Activated T-helper 1 cell treated with anti-CD3 and anti-CD28 coated beads, Interleukin-12 subunit alpha, Interleukin-12 subunit beta, Interleukin-2, Interleukin-4 antibody, amounts not matched to agents 30 ng/mL and 10 ng/mL and 1 ng/mL, durations not matched to agents 14 hours and 24 hours and 36 hours (primary cell): ENCODE measurements at places on chromosomes 16 and 17. TPM values are rescaled to one million over a fixed set of nuclear protein-coding genes. Genes with fewer than 3 reads are reported as not detected.

DNA sequence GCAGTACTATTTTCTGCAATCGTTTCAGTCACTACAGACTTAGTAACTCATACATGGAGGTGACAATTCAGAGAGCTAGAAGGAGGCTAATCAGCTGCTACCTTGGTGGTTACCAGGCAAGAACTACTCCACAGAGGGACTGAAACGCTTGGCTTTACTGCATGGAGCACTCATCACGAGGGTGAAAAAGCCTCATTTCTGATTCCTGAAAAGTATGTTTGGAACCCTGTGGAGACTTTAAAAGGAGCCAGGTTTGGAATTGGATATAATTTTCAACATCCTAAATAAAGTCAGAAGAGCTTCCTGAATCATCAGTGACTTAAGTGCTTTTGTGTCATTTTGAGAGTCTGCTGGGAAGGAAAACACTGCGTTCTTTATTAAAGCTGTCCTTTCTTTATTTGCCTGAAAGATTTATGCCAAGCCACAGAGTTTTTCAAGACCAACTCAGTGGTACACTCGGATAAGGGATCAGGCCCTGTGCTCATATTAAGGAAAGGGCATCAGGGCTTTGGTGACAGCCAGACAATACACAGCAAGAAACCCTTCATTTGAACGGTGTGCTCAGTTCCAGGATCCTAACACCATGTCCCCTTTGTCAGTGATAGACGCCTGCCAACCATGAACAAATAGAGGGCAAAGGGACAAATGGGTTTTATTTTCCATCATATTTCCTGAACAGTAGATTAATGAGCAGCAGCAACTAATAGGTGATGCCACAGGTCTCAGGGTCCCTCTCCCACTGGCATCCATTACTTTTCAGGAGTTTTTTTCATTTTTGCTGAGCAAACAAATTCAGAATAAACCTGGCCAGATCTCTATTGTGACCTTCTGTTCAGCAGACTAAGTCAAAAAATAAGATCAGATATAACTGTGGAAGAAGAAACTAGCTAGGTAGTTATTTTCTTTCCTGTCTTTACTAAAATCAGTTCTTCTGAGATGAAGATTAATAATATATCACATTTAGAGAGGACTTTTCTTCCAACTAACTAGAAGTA is 80.5 kb upstream of the CLEC18B start:
- no peak overlapping the region for H3K27ac ChIP-seq
- peaks cover 16% of the 10 kb centered on the region for H3K36me3 ChIP-seq

DNA sequence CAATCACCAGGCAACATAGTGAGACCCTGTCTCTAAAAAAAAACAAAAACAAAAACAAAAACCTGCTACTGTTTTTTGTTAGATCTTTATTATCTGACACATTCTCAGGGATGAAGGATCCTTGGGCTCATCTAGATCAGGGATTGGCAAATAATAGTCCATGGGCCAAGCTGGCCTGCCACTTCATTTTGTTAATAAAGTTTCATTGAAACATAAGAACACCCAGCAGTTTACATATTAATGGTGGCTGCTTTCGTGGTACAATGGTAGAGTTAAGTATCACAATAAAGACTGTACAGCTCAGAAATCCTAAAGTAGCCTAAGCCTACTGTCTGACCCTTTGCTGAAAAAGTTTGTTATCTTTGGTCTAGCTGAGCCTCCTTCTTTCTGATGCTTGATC is 32.9 kb upstream of the CLEC18A start:
- no peak for DNase-seq
- no peaks in the 10 kb centered on the region for H3K27me3 ChIP-seq
- H3K4me3 ChIP-seq, result no peak overlapping the region
- peaks cover 9% of the 10 kb centered on the region for H3K36me3 ChIP-seq
- H3K4me1 ChIP-seq, result no peaks in the 10 kb centered on the region

- H3K36me3 ChIP-seq, result no peaks in the 10 kb centered on the region
- H3K4me1 ChIP-seq, result no peaks in the 10 kb centered on the region
- peaks cover 2% of the 10 kb centered on the region for H3K27me3 ChIP-seq
These were observed 155.0 kb downstream of the HS3ST2 start for GRCh38 chr16:22968931-22969330.

- H3K36me3 ChIP-seq, result peaks cover 5% of the 10 kb centered on the region
- DNase-seq, result no peak
- no peak overlapping the region for H3K27ac ChIP-seq
- no peaks in the 10 kb centered on the region for H3K27me3 ChIP-seq
These were observed 28.2 kb downstream of the ST3GAL2 start for GRCh38 chr16:70410734-70411133.

DNA sequence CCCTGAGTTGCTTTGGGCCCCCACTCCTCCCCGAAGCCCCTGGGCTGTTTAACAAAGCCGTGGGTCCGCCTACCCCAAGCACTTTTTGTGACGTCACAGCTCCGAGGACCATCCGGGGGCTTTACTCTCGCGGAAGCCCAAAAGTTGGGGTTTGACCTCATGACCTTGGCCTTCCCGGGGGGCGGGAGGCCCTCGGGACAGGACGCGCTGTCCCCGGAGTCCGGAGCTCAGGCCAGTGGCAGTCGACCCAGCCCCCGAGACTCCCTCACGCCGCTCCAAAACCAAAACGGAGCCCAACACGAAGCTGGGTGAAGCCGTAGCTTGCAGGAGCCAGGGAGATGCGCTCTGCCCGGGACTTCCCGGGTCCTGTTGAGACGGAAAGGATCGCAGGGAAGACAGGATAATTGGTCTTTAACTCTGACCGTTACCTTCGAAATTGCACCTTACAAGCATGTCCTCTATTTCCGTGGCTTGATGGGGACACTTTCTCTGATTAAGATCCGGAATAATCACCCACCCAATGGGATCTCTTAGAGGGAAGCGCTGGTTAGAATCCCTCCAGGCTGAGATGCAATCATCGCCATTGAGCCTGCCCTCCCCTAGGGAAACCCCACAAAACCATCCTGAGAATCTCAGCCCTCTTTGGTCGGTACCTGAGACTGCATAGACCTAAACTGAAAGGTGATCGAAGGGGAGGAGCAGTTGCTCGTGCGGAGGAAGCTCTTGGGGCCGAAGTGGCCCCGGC is 4.9 kb upstream of the SOX9 start:
- peaks cover 49% of the 10 kb centered on the region for H3K27me3 ChIP-seq
- H3K27ac ChIP-seq, result peak overlapping the region; percentile 40
- no peaks in the 10 kb centered on the region for H3K4me1 ChIP-seq

DNA sequence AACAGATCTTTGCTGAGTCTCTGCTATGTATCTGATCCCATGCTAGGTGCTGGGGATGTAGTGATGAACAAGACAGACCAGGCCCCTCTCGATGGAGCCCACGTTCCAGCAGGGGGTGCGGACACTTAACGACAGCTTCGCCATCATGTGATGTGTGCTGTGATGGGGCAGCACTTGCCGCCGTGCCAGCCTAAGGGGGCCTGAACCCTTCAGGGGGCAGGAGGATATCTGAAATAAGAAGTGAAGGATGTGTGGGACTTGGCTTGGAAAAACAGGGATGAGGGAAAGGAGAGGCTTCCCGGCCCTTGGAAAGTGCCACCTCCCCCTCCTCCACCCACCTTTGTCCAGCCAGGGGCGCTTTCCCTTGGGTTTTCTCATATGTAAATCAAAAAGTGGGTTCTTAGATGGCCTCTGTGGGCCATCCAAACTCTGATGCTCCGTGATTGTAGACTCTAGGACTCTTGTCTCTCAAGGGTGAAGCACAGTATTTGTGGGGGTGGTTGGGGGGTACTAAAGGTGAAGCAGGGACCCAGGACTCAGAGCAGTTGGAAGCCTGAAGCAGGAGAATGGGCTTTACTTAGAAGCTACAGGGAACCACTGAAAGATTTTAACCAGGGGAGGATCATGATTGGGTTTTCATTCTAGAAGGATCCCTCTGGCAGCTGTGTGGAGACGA is 4.0 kb upstream of the DLX3 start:
- no peak overlapping the region for H3K4me3 ChIP-seq
- H3K4me1 ChIP-seq, result peaks cover 14% of the 10 kb centered on the region
- no peak overlapping the region for H3K27ac ChIP-seq
- DNase-seq, result no peak

DNA sequence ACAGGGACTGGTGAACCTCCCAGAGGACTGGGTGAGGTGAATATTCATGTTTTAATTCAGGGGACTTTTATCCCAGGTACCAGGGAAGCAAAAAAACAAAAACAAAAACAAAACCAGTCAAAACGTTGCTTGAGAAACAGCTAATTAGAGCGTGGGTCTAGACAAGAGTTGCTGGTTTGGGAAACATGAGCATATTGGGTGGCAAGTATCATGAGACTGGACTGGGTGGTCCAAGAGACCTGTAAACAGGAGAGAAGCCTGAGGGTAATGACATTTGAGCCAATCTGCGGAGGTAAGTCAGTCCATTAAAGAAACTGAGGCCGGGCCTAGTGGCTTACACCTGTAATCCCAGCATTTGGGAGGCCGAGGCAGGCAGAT is 11.5 kb upstream of the BPTF start:
- H3K27me3 ChIP-seq, result peaks cover 4% of the 10 kb centered on the region
- no peaks in the 10 kb centered on the region for H3K4me1 ChIP-seq
- no peak for DNase-seq
- H3K27ac ChIP-seq, result no peak overlapping the region
- no peaks in the 10 kb centered on the region for H3K36me3 ChIP-seq

- no peak overlapping the region for H3K27ac ChIP-seq
- H3K27me3 ChIP-seq, result peaks cover 2% of the 10 kb centered on the region
- no peaks in the 10 kb centered on the region for H3K36me3 ChIP-seq
- H3K4me3 ChIP-seq, result no peak overlapping the region
- no peaks in the 10 kb centered on the region for H3K4me1 ChIP-seq
These were observed 123.7 kb upstream of the AXIN2 start for GRCh38 chr17:65685110-65685509.

GRCh38 chr16:65285128-65286048 is 163.5 kb upstream of the CDH11 start:
- DNase-seq, result no peak
- H3K27me3 ChIP-seq, result no peaks in the 10 kb centered on the region
- no peaks in the 10 kb centered on the region for H3K4me1 ChIP-seq
- no peak overlapping the region for H3K4me3 ChIP-seq

DNA sequence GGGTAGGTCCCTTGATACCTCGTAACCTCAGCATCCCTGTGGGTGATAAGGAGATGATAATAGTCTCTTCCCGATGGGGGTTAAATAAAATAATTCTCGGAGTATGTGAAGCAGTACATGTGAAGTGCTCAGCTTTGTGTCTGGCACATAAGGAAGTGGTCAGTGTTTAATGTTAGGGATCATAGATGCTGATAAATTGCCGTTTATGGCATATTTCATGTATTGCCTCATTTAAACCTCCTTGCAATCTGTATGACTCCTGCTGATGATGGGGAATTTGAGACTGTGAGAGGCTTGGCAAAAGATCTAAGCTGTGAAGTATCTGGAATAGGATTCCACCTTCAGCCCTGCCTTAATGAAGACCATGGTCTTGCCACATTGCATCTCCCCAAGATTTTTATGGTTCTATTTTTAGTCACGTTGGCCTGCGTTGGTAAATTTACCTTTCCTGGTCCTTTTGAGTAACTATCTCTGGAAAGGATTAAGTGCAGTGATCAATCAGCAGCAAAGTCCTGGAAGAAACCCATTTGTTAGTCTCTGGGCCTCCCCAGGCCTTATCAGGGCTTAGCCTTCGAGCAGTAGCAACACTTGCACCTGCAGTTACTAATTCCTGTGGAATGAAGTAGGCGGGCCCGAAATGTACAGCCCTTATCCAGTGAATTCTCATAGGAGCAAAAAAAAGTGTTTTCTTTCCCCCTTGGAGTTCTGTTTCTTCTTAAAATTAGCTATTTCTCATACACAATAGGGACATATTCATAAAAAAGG is 144.9 kb downstream of the WWOX start:
- H3K4me3 ChIP-seq, result no peak overlapping the region
- no peaks in the 10 kb centered on the region for H3K36me3 ChIP-seq
- H3K27me3 ChIP-seq, result no peaks in the 10 kb centered on the region
- no peak overlapping the region for H3K27ac ChIP-seq

DNA sequence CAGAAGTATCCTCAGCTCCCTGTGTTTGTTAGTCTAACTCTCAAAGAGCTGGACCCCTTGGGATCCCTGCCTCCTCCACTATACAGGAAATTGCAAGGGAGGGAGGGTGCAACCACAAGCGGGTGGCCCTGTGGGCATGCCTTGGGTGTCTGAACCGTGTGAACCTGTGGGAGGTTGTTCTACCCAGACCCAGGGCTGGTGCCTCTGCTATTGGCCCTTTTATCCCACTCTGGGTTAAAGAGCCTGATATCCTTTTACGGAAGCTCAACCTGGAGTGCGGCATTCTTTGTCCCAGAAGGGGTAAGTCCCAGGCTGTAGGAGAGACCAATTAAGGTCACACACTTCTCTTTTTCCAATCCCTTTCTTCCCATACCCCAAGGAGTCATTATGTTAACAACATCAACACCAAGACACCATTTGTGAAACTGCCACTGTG is 53.4 kb downstream of the ARSG start:
- DNase-seq, result peak; percentile 19
- peaks cover 9% of the 10 kb centered on the region for H3K36me3 ChIP-seq
- H3K4me1 ChIP-seq, result peaks cover 63% of the 10 kb centered on the region
- peak overlapping the region; percentile 53 for H3K4me3 ChIP-seq

DNA sequence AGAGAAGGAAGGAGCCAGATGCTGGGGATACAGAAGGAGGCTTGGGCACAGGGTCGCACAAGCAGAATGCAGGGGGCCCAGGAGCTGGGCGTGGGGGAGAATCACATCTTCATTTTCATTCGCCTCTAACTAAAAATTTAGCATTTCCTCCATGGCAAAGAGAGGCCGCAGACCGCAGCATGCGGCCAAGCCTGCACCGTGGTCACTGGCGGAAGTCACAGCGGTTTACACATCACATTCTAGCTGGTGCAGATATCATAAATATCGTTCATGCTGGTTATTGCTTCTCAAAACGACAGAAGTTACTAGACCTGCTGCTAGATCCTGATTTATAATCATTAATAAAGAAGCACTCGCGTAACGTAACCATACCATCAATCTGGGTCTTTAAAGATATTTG is 162.0 kb downstream of the NTN1 start:
- peaks cover 3% of the 10 kb centered on the region for H3K27me3 ChIP-seq
- H3K36me3 ChIP-seq, result no peaks in the 10 kb centered on the region

DNA sequence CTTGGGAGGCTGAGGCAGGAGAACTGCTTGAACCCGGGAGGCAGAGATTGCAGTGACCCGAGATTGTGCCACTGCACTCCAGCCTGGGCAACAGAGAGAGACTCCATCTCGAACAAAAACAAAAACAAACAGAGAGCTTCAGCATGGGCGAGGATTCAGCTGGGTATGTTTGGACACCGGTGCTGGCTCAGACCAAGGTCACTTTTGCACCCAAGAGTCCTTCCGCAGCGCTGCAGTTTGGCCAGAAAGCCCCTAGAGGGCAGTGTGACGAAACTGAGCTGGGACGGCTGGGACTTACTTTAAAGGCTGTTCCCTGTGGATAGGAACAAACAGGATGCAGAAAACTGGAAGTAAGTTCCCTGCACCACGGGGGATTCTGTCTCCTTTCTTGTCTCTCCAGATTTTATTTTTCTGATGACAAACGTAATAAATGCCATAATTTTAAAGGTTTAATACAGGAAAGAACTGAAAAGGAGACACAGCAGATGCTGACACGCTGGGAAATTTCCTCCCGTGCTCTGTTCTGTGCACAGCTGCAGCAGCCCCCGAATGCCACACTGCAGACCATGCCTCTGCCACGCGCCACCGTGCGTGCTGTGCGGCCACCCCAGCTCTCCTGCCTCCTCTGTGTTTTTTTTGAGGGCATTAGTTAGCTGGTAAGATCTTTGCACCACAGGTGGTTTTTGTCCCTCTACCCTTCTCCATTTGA is 25.2 kb upstream of the USP36 start:
- peak; percentile 51 for DNase-seq
- H3K4me3 ChIP-seq, result no peak overlapping the region
- no peak overlapping the region for H3K27ac ChIP-seq
- H3K27me3 ChIP-seq, result peaks cover 8% of the 10 kb centered on the region

Gene ZNF23
- 4.9 and 6.4 TPM in 2 replicates for total RNA-seq

Gene DPEP2
- 2.4 and 2.6 TPM in 2 replicates for total RNA-seq

Gene BAIAP2
- total RNA-seq, result 4.3 and 5.8 TPM in 2 replicates

Gene SLC16A11
- total RNA-seq, result 0.34 and 0.47 TPM in 2 replicates

Gene EFCAB5
- total RNA-seq, result 0.60 and 0.78 TPM in 2 replicates

Gene CSH1
- not detected in 2 replicates for total RNA-seq

Gene CD300LG
- total RNA-seq, result not detected in 2 replicates

Gene HASPIN
- 25.7 and 26.1 TPM in 2 replicates for total RNA-seq
